ENCODE measurements at places on chromosomes 11 and 22. TPM values are rescaled to one million over a fixed set of nuclear protein-coding genes. Genes with fewer than 3 reads are reported as not detected.

The CHADL gene
- polyA plus RNA-seq, result 3.1 TPM

The C11orf98 gene
- polyA plus RNA-seq, result 53.3 TPM

The FAT3 gene
- polyA plus RNA-seq, result 8.7 TPM

The TRIM6 gene
- polyA plus RNA-seq, result 21.0 TPM

The CRYBB2 gene
- polyA plus RNA-seq, result 0.36 TPM

The MS4A15 gene
- not detected for polyA plus RNA-seq

The GAL gene
- polyA plus RNA-seq, result 0.49 TPM
